T follicular helper cell (primary cell): ENCODE measurements at places on chromosomes 13 and 19.

GRCh38 chr13:98206946-98207345 lies 29.9 kb upstream of the RNF113B start:
- no peak for DNase-seq

DNA sequence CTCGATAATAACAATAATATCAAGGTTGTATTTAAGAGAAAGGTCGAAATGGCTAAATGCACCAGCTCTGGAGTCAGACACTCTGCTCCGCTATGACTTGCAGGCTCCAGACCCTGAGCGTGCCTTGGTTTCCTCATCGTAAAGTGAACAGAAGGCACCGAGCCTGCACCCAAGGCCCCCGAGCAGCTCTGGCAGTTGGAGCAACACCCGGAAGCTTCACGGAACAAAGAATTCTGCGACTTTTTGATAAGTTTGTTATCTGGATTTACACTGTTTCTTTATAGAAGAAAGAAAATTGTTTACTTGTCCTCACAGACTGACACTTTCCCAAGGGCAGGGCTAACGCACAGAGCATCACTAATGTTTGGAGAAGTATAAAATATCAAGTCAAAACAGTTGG lies 4.4 kb downstream of the GRTP1 start:
- DNase-seq, result no peak

GRCh38 chr19:44608391-44608821 lies 5.0 kb upstream of the IGSF23 start:
- DNase-seq, result no peak

- DNase-seq, result peak; percentile 28
These were observed 10.3 kb upstream of the GARIN5A start for GRCh38 chr19:50486823-50487515.

- DNase-seq, result no peak
These were observed 62.8 kb upstream of the DIAPH3 start for GRCh38 chr13:60226507-60226906.

GRCh38 chr19:41872775-41873647 lies 4.1 kb upstream of the CD79A start:
- peak; percentile 56 for DNase-seq

GRCh38 chr19:53647350-53647749 lies 15.6 kb downstream of the DPRX start:
- no peak for DNase-seq

- no peak for DNase-seq
These were observed 19.6 kb upstream of the RAP2A start for GRCh38 chr13:97414392-97414791.

- no peak for DNase-seq
These were observed 3.1 kb upstream of the SLC5A5 start for GRCh38 chr19:17868669-17869068.

DNA sequence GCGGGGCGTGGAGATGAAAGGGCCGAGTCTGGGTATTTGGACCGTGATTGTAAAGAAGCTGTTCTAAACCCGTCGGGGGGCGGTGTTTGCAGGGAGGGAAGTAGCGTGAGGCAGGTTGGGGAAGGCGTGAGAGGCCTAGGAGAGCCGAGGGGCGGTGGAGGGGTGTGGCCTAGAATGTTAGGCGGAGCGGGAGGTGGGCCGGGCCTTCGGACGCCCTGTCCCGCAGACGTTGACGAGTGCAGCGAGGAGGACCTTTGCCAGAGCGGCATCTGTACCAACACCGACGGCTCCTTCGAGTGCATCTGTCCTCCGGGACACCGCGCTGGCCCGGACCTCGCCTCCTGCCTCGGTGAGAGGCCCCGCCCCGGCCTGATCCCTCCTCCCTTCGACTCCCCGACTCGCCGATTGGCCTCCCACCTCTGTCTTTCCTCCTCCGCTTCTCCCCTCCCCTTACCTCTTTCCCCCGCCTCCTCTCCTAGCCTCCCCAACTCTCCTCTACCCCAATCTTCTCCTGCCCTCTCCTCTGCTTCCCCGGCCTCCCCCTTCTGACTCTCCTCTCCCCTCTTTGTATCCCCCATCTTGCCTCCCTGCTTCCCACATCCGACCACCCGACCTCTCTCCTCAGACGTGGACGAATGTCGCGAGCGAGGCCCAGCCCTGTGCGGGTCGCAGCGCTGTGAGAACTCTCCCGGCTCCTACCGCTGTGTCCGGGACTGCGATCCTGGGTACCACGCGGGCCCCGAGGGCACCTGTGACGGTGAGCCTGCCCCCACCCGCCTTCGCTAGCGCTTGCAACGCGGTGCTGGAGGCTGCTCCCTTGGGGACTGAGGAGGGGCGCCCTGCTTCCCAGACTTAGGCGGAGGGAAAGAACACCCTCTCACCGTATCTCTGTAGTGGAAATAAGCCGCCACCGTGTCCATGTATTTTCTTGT lies 12.8 kb downstream of the LTBP4 start:
- peak; percentile 74 for DNase-seq

DNA sequence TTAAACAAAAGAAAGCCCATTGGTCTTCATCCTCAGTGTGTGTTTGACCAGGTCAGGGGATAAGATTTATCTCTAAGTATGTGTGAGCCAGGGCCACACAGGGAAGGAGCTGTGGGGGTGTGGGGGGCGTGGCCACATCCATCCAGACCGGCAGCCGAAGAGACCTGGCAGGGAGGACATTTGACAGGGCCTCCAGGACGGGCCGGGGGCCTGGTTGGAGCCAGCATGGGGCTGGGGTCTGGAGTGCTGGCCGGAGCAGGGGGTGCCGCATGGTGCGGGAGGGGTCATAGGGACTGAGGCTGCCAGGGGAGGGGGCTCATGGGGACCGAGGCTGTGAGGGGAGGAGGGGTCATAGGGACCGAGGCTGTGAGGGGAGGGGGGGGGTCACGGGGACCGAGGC lies 20.4 kb upstream of the GNA15 start:
- no peak for DNase-seq

DNA sequence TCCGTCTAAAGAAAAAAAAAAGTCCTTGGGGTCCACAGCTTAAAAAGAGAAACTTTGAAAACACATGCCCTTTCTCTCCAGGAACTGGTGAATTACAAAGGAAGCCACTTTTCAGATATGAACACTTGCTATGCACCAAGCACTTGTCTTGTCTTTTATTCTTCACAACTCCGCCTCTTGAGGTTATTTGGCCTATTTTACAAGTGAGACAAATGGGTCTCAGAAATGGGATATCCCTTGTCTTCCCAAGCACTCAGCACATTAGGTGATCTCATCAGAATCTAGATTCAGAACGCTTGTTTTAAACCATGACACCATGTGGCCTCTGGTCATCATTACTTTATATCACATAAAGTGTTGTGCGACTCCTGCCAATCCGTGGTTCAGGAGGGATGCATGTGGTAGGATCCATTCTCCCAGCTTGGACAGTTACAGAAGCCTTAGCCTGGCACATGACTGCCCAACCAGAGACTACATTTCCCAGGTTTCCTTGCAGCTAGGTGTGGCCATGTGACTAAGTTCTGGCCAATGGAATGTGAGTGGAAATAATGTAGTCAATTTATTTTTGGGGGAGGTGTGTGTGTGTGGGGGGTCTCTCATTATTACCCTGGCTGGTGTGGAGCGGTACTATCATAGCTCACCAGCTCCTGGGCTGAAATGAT lies 13.9 kb downstream of the TSKS start:
- DNase-seq, result no peak

DNA sequence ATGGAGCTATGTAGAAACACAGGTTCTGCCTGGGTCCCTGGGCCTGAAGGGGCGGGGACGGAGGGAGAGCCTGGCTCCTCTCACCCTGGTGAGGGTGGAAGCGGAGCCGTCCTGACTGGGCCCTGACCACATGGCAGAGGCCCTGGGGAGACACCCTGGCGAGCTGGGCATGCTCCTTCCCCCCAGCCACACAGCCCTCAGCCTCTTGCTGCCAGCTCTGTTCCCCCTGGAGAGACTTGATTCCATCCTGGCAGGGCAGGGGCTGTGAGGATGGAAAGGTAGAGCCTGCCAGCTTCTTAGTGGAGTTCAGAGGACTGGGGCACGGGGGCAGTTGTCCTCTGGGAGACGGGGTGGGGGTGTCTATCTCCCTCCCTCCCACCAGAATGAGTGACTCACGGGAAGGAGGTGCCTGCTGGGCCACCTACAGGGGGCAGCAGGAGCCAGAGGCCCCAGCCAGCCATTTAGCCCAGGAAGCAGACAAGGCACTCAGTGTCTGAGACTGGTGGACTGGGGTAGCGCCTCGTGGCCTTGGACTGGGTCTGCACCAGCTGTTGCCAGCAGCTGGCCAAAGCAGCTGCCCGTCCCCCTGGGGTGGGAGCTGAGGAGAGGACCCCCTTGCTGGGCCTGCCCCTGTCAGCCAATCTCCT lies 22.8 kb upstream of the RNF17 start:
- DNase-seq, result no peak

- no peak for DNase-seq
These were observed 15.0 kb upstream of the ALOX5AP start for GRCh38 chr13:30720172-30720869.

DNA sequence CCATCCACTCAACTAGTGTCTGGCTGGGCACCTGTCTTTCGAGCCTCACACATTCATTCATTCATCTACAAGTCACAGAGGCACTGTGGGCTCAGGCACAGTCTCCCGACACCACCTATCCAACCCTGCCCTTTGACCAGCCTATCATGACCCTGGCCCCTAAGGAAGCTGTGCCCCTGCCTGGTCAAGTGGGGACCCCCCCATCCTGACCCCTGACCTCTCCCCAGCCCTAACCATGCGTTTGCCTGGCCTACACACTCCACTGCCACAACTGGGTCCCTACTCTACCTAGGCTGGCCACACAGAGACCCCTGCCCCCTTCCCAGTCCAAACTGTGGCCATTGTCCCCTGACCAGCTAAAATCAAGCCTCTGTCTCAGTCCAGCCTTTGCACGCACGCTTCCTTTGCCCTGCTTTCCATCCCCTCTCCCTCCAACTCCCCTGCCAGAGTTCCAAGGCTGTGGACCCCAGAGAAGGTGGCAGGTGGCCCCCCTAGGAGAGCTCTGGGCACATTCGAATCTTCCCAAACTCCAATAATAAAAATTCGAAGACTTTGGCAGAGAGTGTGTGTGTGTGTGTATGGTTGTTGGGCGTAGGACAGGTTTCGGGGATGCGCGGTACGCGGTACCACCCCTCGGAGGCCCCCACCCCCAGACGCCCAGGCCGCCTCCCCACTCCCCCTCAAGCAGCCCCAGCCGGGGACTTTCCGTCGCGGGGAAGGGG lies 404 bp upstream of the IL27RA start:
- peak; percentile 67 for DNase-seq

GRCh38 chr19:51441410-51442390 lies 16.6 kb downstream of the SIGLEC8 start:
- DNase-seq, result peak; percentile 43

DNA sequence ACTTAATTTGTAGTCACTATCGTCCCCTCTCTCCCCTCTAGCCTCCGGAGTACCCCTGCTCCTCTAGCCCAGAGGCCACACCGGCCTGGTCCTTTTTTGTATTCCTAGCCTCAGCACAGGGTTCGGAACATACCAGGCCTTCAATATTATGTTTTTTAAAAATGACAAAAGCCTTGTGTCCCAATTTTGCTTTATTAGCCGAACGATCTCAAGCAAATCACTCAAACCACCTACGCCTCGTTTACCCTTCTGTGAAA lies 463 bp upstream of the POMP start:
- no peak for DNase-seq

DNA sequence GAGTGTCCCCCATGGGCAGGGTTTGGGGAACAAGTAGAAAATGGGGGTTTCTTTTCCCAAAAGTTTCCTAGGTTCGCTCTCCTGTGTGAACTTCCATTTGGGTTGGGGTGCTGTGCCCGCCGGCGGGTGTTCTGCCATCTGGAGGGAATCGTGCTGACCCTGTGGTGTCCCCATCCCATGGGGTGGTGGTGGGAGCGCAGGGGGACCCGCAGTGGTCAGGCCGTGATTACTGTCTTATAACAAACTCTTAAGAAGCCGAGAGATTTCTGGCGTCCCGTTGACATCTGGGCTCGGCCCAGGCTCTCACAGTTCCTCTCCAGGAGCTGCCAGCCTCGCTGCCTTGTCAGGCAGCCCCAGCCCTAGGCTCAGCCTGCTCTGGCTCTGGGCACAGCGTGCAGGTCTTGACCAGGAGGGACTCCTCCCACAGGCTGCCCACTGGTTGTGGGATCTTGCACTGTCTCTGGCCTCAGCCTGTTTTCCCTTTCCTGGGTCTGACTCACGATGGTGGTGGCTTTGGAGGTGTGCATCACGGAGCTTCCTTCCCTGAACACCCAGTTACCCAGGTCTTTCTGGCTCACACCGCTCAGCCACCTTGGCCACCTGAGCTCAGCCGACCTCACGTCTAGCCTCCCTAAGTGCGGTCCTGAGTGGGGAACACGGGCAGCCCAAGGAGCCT lies 34.5 kb downstream of the PLEKHJ1 start:
- DNase-seq, result no peak

GRCh38 chr13:114130131-114130836 lies 2.1 kb downstream of the RASA3 start:
- no peak for DNase-seq

- no peak for DNase-seq
These were observed 800.1 kb upstream of the PCDH9 start for GRCh38 chr13:68030152-68030809.

- DNase-seq, result no peak
These were observed 277.6 kb upstream of the DACH1 start for GRCh38 chr13:72144636-72145035.

- no peak for DNase-seq
These were observed 229 bp downstream of the BORCS8 start for GRCh38 chr19:19191768-19192077.

- DNase-seq, result no peak
These were observed 45.8 kb downstream of the MIPEP start for GRCh38 chr13:23843436-23843835.

GRCh38 chr19:36918090-36918489 lies 2.0 kb downstream of the ZNF568 start:
- DNase-seq, result no peak

DNA sequence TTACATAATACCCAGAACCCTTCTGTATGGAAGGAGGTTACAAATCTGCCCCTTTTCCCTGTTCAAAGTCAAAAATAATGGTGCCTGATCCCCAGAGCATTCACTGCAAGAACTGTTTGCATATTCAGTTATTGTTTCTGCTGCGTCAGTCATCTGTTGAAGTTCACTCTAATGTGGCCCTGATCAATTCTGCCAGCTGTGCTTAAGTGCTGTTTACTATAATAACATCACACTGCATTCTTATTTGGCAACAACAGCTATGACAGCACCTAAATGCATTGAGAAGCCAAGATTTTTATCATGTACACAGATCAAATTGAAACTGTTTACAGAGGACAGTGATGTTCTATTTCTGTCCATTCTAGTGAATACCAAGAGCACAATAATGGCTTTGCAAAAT lies 115.9 kb downstream of the DACH1 start:
- no peak for DNase-seq

DNA sequence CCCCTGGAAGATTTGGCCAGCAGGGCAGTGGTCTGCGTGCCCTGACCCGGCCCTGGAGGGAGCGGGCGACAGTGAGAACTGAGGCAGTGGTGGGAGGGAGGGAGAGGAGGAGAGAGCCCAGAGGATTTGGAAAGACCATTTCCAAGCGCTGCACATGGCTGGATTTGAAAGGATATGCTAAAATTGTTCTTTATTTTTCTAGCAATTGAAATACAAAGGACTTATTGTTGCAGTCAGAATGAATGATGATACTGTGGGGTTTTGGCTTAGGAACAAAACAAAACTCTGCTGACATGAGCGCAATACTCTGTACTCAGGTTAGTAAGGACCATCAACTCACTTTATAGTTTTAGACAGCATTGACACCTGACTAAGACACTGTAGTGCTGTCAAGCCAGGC lies 69.5 kb downstream of the TNFRSF19 start:
- DNase-seq, result no peak
